ENCODE measurements at places on chromosomes 13 and 19.

DNA sequence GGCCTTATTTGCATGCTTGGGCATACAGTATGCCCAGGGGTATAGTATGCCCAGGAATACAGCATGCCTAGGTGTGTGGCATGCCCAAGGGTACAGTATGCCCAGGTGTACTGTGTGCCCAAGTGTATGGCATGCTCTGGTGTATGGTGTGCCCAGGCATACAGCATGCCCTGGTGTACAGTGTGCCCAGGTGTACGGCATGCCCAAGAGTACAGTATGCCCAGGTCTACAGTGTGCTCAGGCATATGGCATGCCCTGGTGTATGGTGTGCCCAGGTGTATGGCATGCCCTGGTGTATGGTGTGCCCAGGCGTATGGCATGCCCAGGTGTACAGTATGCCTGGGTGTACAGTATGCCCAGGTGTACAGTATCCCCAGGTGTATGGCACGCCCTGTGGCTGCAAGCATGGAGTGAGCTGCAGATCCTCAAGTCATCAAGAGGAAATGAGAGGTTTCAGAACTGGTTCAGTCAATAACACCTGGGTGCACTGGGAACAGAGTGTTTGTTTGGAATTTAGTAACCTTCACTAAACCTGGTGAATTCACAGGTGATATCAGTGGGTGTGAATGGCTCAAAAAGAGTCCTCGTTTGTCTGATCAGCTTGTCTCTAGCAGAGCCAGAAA, 7.8 kb upstream of the C13orf42 start:
- DNase-seq, result no peak

GRCh38 chr19:35438527-35438926, 9.5 kb upstream of the FFAR2 start:
- DNase-seq, result no peak

- no peak for DNase-seq
Observed at GRCh38 chr13:40398065-40398464, 268.4 kb downstream of the FOXO1 start.

DNA sequence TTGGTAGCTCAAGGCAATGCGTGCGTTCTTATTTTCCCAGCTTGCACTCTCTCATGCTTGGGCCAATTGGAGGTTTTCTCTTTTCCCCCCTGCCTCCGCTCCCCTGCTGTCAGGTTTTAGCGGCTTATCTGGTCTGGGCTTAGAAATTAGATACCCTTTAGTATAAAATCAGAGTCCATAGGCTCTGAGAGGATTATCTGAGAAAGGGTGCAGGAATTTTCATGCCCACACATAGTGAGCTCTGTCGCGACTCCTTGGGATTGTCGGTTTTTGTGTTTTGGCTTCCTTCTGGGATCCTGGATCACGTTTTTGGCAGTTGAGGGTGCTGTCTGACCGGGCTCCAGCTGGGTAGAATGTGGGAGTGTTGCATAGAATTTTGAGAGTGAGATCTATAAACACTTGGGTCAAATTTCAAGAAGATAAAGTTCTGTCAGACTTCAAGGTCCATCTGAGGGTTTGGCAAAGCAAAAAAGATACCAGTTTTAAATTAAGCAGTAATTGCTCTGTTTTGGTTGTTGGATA, 12.4 kb downstream of the CHAF1A start:
- no peak for DNase-seq

GRCh38 chr19:15297416-15298224, 34.7 kb downstream of the BRD4 start:
- DNase-seq, result no peak

DNA sequence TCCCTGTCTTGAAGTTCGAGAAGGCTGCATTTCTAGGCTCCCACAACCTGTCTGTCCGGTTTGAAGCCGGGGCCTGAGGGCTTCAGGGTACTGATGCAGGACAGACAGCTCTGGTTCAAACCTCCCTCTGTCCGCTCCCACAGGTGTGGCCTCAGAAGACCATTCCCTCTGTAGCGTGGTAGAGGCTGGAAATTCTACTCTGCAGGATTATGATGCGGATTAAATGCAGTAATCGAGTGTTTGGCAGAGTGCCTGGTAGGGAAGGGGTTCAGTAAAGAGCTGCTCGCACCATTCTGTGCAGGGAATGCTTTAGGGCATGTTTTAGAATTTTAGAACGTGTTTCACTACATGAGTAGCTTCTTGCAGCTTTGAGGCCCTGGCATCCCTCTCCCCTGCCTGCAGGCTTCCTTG, 30.5 kb downstream of the PPP1R37 start:
- no peak for DNase-seq

- DNase-seq, result no peak
Observed at GRCh38 chr19:743168-743687, 7.7 kb upstream of the MISP start.

GRCh38 chr19:5352229-5352763, 11.7 kb upstream of the PTPRS start:
- no peak for DNase-seq

DNA sequence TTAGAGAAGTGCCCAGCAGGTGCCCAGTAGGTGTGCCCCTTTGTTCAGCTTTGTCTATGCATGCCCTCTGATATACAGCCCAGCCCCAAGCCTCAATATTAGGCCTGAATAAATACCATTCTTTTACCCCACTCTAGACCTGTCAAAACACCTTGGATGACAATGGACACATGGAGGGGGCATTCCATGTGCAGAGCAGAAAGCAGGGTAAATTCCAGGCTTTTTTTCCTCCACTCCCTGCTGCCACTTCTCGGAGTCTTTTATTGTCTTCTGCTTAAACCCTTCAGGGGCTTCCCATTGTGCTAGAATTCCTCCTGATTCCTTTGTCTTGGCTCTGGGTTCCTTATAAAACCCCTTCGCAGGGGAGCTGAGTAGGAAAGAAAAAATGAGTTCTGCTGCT, 5.8 kb upstream of the FRY start:
- DNase-seq, result no peak

Measured in activated naive CD4-positive, alpha-beta T cell treated with anti-CD3 and anti-CD28 coated beads, Interleukin-2, amount 50 U/mL, for 16 hours (primary cell).